ENCODE measurements at places on chromosomes 5 and 9. TPM values are rescaled to one million over a fixed set of nuclear protein-coding genes. Genes with fewer than 3 reads are reported as not detected.
A peak's percentile ranks its signal among the peaks of the same experiment; 100 is the strongest.

UAP1L1 gene
- total RNA-seq: 22.3 TPM

EFNA5 gene
- 0.32 TPM for total RNA-seq

CNTLN gene
- 1.6 TPM for total RNA-seq

GGTA1 gene
- not detected for total RNA-seq

HRCT1 gene
- total RNA-seq: not detected

PFN3 gene
- not detected for total RNA-seq

GABRA1 gene
- total RNA-seq: not detected

SLC6A7 gene
- not detected for total RNA-seq

C9 gene
- total RNA-seq: not detected

LRRTM2 gene
- total RNA-seq: 0.44 TPM

TBCA gene
- total RNA-seq: 260 TPM

- H3K36me3 ChIP-seq: peaks cover 3% of the 10 kb centered on the region
- peaks cover 7% of the 10 kb centered on the region for H3K27me3 ChIP-seq
- DNase-seq: peak; percentile 81
Measured at GRCh38 chr9:36166168-36166927, 2.8 kb upstream of the CCIN start.

- no peaks in the 10 kb centered on the region for H3K36me3 ChIP-seq
- no peak overlapping the region for H3K27ac ChIP-seq
- no peak for DNase-seq
- H3K4me3 ChIP-seq: no peak overlapping the region
- no peaks in the 10 kb centered on the region for H3K4me1 ChIP-seq
- no peaks in the 10 kb centered on the region for H3K27me3 ChIP-seq
Measured at GRCh38 chr5:102114525-102115069, 181.5 kb downstream of the SLCO4C1 start.

DNA sequence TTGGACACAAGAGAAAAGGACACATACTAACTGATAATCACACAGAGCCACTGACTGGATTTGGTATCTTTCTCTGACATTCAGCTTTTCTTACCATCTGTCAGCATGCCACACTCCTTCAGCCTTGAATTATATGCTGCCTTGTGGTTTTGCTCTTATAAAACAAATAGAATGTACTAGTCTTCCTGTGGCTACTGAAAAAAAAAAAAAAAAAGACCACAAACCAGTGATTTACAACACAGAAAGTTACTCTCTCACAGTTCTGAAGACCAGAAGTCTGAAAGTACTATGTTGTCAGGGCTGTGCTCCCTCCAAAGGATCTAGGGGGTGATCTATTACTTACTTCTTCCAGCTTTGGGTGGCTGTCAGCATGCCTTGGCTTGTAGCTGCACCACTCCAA is 82.3 kb downstream of the THBS4 start:
- H3K4me1 ChIP-seq: peaks cover 19% of the 10 kb centered on the region
- no peak for DNase-seq
- H3K36me3 ChIP-seq: peaks cover 51% of the 10 kb centered on the region
- peak overlapping the region; percentile 67 for H3K27ac ChIP-seq

- H3K4me1 ChIP-seq: no peaks in the 10 kb centered on the region
- H3K36me3 ChIP-seq: no peaks in the 10 kb centered on the region
- H3K4me3 ChIP-seq: no peak overlapping the region
Measured at GRCh38 chr9:78767490-78767889, 470.6 kb downstream of the PSAT1 start.

- DNase-seq: no peak
- no peaks in the 10 kb centered on the region for H3K27me3 ChIP-seq
- no peak overlapping the region for H3K27ac ChIP-seq
Measured at GRCh38 chr5:168781941-168782571, 202.9 kb upstream of the PANK3 start.

- H3K4me1 ChIP-seq: peaks cover 11% of the 10 kb centered on the region
- no peak overlapping the region for H3K4me3 ChIP-seq
- H3K36me3 ChIP-seq: no peaks in the 10 kb centered on the region
Measured at GRCh38 chr5:91419571-91420537, 36.7 kb upstream of the ARRDC3 start.

DNA sequence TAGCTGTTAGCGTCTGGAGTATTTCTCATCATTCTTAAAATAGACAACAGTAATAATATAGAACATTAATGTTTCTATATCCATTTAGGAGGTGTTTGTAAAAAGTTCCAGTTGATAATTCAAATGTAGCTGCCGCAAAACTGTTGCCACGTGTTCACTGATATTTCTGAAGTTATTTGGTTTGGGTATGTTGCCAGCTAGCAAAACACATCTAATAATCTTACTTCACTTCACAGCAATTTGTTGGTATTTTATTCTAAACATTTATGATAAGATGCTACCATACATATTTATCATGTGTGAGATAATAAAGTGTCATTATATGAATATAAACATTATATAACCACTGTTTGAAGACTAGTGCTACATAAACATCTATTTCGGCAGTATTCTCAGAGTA is 101.6 kb downstream of the CDH12 start:
- no peaks in the 10 kb centered on the region for H3K4me1 ChIP-seq
- no peak for DNase-seq
- no peak overlapping the region for H3K4me3 ChIP-seq

GRCh38 chr5:174457141-174457678 is 267.2 kb upstream of the MSX2 start:
- H3K4me3 ChIP-seq: no peak overlapping the region
- H3K4me1 ChIP-seq: peaks cover 7% of the 10 kb centered on the region
- DNase-seq: no peak
- no peaks in the 10 kb centered on the region for H3K27me3 ChIP-seq

DNA sequence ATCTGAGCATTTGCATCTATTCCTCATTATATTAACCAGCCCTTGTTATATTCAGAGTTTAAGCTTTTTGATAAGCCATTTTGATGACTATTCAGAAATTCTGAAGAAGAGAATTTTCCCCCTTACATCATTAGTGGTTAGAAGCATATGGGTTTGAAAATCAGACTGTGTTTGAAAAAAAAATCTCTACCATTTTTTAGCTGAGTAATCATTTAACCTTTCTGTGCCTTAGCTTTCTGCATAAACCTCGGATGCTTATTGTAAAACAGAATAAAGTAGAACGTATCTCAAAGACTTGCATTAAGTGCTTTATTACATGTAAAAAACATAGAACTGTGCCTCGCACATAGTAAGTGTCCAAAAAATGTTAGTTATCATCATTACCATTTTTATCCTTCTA is 278.6 kb downstream of the RFX3 start:
- H3K27me3 ChIP-seq: no peaks in the 10 kb centered on the region
- no peak overlapping the region for H3K4me3 ChIP-seq
- no peaks in the 10 kb centered on the region for H3K36me3 ChIP-seq
- H3K27ac ChIP-seq: no peak overlapping the region
- peaks cover 5% of the 10 kb centered on the region for H3K4me1 ChIP-seq

DNA sequence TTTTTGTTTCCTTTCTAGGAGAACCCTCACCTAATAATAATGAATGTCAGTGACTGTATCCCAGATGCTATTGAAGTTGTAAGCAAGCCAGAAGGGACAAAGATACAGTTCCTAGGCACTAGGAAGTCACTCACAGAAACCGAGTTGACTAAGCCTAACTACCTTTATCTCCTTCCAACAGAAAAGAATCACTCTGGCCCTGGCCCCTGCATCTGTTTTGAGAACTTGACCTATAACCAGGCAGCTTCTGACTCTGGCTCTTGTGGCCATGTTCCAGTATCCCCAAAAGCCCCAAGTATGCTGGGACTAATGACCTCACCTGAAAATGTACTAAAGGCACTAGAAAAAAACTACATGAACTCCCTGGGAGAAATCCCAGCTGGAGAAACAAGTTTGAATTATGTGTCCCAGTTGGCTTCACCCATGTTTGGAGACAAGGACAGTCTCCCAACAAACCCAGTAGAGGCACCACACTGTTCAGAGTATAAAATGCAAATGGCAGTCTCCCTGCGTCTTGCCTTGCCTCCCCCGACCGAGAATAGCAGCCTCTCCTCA is 87.1 kb downstream of the OSMR start:
- H3K4me1 ChIP-seq: peaks cover 1% of the 10 kb centered on the region
- peaks cover 12% of the 10 kb centered on the region for H3K27me3 ChIP-seq
- DNase-seq: no peak
- H3K4me3 ChIP-seq: no peak overlapping the region
- H3K27ac ChIP-seq: no peak overlapping the region

- H3K4me3 ChIP-seq: no peak overlapping the region
- no peaks in the 10 kb centered on the region for H3K27me3 ChIP-seq
- H3K27ac ChIP-seq: no peak overlapping the region
- no peaks in the 10 kb centered on the region for H3K36me3 ChIP-seq
- no peak for DNase-seq
Measured at GRCh38 chr5:96857924-96858323, 18.4 kb upstream of the ERAP2 start.

- DNase-seq: no peak
- H3K36me3 ChIP-seq: no peaks in the 10 kb centered on the region
Measured at GRCh38 chr5:170223360-170223759, 9.4 kb upstream of the C5orf58 start.

- H3K4me3 ChIP-seq: no peak overlapping the region
- H3K4me1 ChIP-seq: peaks cover 10% of the 10 kb centered on the region
- peaks cover 70% of the 10 kb centered on the region for H3K36me3 ChIP-seq
Measured at GRCh38 chr9:120776788-120777187, 16.4 kb downstream of the FBXW2 start.

DNA sequence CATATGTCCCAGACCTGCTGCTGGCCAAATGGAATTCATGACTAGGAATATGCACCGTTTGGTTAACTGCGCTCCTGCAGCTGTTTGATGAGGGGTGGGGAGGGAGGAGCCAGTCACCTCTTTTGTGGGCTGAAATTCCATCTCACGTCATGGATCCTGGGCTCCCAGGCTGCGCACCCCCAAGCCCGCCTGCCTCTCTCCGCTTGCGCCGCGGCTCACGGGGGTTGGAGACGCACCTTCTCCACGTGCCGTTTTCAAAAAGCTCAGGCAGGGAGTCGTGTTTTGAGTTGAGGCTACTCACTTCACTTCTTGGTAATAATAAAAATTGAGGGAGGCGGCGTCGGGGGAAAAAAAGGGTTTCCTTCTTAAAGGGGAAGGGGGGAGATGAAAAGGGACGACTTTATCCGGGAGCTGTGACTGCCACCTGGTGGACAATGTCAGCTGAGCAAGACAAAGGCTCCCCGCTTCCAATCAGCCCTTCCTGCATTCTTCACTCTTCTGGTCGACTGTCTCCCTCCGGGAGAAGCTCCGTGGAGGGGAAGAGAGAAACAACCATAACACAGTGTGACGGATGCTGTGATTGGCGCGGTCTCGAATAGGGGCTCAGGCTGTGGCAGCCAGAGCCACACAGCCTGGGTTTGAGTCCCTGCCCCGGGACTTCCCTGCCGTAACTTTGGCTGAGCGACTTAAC is 15.9 kb upstream of the C5orf47 start:
- DNase-seq: peak; percentile 58
- no peak overlapping the region for H3K27ac ChIP-seq
- peak overlapping the region; percentile 71 for H3K4me3 ChIP-seq
- H3K27me3 ChIP-seq: peaks cover 26% of the 10 kb centered on the region

GRCh38 chr9:4640027-4640426 is 22.1 kb upstream of the PLPP6 start:
- no peak for DNase-seq
- H3K36me3 ChIP-seq: no peaks in the 10 kb centered on the region
- no peaks in the 10 kb centered on the region for H3K4me1 ChIP-seq
- peaks cover 9% of the 10 kb centered on the region for H3K27me3 ChIP-seq
- H3K27ac ChIP-seq: no peak overlapping the region
- no peak overlapping the region for H3K4me3 ChIP-seq

DNA sequence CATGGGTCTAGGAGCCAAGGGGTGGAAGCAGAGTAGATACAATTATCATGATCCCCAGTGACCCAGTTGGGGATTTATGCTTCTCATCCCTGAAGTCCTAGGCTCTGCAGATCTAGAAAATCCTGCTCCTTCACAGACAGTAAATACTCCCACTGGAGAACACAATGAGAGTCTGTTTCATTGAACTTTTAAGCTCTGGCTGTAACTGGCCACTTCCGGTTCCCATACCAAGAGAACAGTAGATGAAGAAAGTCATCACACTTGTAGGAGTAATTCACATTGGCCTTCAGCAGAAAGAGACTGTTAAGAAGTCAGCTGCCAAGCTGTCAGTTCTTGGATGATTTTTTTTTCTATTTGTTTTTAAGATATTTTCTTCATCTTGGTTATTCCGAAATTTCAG is 597.1 kb downstream of the ACTL7B start:
- no peak overlapping the region for H3K4me3 ChIP-seq
- H3K27me3 ChIP-seq: no peaks in the 10 kb centered on the region
- no peaks in the 10 kb centered on the region for H3K4me1 ChIP-seq
- no peaks in the 10 kb centered on the region for H3K36me3 ChIP-seq

GRCh38 chr5:177403102-177403791 is 2.8 kb upstream of the PFN3 start:
- peak overlapping the region; percentile 79 for H3K4me3 ChIP-seq

GRCh38 chr9:93111371-93112115 is 15.5 kb downstream of the CARD19 start:
- H3K4me3 ChIP-seq: no peak overlapping the region
- H3K36me3 ChIP-seq: peaks cover 36% of the 10 kb centered on the region
- peaks cover 31% of the 10 kb centered on the region for H3K4me1 ChIP-seq
- peak overlapping the region; percentile 46 for H3K27ac ChIP-seq
- no peaks in the 10 kb centered on the region for H3K27me3 ChIP-seq

DNA sequence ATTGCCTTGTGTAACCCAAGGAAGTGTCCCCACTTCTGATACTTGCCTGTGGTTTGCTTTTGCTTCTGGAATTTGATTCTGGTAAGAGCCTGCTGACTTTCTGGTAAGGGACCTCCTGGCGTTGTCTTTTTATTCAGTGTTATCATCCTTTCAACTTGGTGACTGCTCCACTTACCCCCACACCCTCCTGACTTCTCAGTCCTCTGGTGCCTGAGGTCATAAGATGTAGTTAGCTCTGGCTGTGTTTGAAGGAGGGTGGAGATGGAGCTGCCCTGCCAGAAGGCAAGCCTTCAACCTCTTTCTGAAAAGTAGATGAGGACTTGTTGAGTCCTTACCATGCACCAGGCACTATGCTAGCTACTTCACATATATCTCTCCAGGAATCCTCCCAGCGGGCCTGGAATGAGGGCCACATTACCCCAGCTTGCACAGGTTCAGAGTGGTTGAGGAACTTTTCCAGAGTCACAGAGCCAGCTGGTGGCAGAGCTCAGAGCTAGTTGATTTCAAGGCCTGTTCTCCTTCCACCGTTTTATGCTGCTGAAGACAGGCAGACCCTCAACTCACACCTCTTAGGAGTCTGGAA is 45.2 kb upstream of the PITX1 start:
- H3K4me3 ChIP-seq: no peak overlapping the region
- no peaks in the 10 kb centered on the region for H3K4me1 ChIP-seq
- H3K27me3 ChIP-seq: no peaks in the 10 kb centered on the region
- no peak for DNase-seq
- H3K27ac ChIP-seq: no peak overlapping the region

DNA sequence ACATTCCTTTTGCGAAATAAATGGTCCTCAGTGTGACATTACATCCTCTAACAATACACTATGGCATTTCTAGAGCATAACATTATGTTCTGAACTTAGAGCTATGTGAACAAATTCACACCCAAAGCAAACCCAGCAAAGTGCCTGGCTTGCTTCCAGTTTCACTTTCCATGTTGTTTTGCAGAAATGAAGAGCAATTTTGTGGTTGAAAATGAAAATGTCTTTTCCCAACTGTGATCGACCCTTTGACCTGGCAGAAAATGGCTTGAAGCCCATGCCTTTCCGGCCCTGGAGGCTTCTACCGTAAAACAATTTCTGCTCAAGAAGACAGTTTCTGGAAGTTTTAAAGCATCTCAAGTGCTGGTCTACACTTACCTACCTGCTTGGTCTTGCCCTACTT is 344.7 kb upstream of the RGMB start:
- no peaks in the 10 kb centered on the region for H3K27me3 ChIP-seq
- H3K4me1 ChIP-seq: peaks cover 3% of the 10 kb centered on the region
- no peak overlapping the region for H3K4me3 ChIP-seq
- H3K36me3 ChIP-seq: no peaks in the 10 kb centered on the region
- no peak overlapping the region for H3K27ac ChIP-seq

GRCh38 chr5:2112173-2113025 is 229.7 kb upstream of the IRX4 start:
- no peak for DNase-seq
- H3K36me3 ChIP-seq: no peaks in the 10 kb centered on the region
- H3K4me3 ChIP-seq: no peak overlapping the region
- H3K4me1 ChIP-seq: no peaks in the 10 kb centered on the region
- no peaks in the 10 kb centered on the region for H3K27me3 ChIP-seq
